ENCODE measurements at places on chromosomes 16 and 17. TPM values are rescaled to one million over a fixed set of nuclear protein-coding genes. Genes with fewer than 3 reads are reported as not detected.

DNA sequence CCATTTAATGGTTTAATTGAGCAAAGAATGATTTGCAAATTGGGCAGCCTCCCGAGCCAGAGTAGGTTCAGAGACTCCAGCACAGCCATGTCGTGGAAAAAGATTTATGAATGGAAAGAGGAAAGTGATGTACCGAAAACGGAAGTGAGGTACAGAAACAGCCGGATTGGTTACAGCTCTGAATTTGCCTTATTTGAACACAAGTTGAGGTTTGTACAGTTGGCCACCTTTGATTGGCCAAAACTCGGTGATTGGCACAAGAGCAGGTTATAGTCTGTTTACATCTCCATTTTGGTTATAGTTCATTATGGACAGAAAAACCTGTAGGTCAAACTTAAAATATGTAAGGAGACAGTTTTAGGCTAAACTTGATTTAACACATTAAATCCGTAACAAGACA lies 44.5 kb downstream of the TENT4B start:
- no peak for DNase-seq

DNA sequence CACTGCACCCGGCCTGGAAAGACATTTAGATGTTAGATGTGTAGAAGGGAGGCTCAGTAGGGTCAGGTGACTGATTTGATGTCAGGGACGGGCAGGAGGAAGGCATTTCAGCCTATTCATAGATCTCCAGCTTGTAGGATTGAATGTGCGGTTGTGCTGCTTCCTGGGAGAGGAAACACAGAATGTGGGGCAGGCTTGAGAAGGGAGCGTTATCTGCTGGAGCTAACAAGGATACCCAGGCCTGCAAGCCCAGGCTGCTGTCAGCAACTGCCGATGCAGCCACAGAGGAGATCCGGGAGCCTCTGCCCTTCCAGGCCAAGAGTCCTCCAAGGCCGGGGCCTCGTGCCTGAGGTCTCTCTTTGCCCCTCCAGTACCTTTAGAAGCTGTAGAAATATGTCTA lies 205.6 kb downstream of the SPECC1 start:
- no peak for DNase-seq

DNA sequence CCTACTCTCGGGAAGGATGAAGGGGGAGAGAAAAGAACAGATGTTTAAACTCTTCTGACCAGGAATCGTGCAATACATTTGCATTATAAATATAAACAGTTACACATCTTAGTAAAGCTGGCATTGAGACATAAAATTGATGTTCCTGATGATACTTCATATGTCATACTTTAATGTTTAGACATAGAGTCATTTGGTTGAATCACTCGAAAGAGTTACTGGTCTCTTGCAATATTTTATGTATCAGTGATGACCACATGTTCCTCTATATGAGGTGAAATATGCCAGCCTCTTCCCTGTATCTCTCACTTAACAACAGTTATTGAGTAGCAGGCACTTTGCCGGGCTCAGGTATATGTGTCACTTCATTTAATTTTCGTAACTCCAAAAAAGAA lies 49.7 kb upstream of the PMFBP1 start:
- no peak for DNase-seq

DNA sequence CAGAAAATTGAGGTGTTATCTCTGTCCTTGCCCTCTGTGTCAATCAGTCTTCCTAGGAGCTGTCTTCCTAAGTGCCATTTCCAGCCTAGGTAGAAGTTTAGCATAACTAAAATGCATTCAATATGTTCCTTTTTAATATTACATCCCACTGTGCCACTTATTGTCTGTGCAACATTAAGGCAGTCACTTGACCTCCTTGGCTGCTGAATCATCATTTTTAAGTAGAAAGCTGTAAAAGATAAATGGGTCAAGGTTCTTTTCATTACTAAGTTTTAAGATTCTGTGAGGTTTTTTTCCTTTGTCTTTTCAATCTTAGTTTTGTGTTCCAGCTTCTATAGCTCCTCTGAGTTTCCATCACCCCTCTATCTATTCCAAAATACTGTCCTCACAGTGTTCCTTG lies 371.9 kb upstream of the SOX9 start:
- DNase-seq, result no peak

GRCh38 chr16:16938980-16939379 lies 531.8 kb downstream of the XYLT1 start:
- no peak for DNase-seq

GRCh38 chr16:24150282-24150681 lies 105.9 kb upstream of the CACNG3 start:
- no peak for DNase-seq

GRCh38 chr17:48151220-48151619 lies 43.7 kb downstream of the SNX11 start:
- DNase-seq, result no peak

DNA sequence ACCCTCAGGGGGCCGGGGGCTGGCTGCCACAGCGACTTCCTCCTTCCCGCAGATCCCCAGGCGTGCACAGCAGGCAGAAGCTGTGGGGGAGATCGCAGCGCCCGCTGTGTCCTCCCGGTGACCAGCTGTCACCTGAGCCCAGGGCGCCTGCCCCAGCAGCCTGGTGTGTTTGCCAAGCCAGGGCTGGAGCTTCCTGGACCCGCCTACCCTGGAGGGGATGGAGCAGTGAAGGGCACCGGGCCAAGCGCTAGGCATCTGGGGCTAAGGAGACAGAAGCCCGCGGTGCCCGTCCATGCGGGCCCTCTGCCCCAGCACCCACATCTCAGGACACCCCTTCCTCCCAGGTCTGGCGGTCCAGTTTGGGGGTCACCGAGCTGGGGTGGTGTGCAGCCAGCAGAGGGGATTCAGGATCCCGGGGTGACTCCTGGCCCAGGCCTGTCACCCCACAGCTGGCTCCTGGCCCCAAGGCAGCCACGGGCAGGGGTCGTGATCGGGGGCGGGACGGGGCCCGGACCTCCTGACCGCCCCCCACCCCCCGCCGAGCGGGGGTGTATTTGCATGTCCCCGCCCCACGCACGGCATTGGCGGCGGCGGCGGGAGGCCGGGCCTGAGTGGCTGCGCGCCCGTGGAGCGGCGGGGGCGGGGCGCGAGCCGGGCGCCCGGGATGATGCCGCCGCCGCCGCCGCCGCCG lies at the start of gene RAB26:
Gene RAB26 (plus strand): TSS at position 645 of the 691 bp plus-strand sequence. CDS start 159 bp downstream, outside the sequence.
- peak; percentile 33 for DNase-seq

- no peak for DNase-seq
Measured at GRCh38 chr17:75535119-75535537, 9.6 kb downstream of the LLGL2 start.

GRCh38 chr17:11122908-11123307 lies 118.1 kb upstream of the SHISA6 start:
- DNase-seq, result no peak

- no peak for DNase-seq
Measured at GRCh38 chr17:49252148-49252695, 21.6 kb upstream of the PHOSPHO1 start.

- peak; percentile 60 for DNase-seq
Measured at GRCh38 chr17:75853433-75853832, 1.7 kb downstream of the WBP2 start.

DNA sequence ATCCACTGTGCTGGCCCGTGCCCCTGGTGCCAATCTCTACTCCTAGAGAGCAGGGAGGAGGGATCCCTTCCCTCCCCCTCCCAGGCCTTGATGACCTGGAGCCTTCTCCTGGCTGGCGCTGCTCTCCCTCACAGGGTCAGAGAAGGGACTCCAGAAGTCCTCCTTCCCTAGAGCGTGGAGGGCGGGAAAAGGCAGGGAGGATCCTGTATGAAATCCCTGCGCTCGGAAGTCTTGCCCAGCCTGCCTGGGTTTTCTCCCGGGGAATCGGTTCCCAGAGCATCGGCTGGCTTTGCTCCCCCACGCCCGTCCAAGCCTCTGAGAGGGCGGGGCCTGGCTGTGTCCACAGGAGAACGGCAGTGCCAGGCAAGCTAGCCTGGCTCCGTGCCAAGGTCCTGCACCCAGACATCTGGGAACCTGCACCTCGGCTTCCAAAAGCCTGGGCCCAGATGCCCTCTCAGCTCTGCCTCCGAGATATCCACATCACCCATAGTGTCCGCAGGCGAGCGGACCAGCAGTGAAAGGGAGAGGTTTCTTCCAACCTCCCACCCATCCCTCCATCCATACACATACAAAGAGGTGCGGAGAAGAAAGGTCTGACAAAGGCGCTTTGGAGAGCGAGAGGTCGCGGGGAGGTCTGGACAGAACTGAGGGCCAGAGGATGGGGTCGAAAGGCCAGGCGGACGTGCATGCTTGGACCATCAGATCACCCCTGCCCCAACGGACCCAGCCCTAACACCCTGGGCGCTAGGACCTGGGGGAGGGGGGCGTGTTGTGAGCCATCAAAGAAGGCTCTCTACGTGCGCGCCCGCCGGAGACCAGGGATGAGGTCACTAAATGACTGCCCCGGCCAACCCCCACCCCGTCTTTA lies 1.1 kb downstream of the MPP2 start:
- DNase-seq, result peak; percentile 45

- DNase-seq, result no peak
Measured at GRCh38 chr17:19379361-19380065, 1.2 kb downstream of the MAPK7 start.

DNA sequence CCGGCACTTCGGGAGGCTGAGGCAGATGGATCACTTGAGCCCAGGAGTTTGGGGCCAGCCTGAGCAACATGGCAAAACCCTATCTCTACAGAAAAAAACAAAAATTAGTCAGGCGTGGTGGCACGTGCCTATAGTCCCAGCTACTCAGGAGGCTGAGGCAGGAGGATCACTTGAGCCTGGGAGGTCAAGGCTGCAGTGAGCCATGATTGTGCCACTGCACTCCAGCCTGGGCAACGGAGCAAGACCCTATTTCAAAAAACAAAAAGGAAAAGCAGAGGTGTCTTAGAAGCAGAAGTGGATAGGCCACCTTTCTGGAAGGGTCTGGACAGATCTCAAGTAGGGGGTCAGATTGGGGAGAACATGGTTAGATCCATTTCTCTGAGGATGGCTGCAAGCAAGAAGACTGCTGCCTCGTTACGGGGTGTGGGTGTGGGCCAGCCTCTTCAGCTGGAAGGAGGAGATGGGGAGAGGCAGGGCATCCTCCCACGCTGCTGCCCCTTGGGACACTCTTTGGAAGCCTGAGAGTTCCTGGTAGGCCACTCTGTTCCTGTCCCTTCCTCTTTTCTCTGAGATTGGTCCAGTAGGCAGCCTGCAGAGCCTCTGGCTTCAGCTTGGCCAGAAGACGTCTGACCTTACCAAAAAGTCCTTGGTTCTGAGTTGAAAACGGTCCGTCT lies 208.0 kb downstream of the MSI2 start:
- DNase-seq, result no peak

DNA sequence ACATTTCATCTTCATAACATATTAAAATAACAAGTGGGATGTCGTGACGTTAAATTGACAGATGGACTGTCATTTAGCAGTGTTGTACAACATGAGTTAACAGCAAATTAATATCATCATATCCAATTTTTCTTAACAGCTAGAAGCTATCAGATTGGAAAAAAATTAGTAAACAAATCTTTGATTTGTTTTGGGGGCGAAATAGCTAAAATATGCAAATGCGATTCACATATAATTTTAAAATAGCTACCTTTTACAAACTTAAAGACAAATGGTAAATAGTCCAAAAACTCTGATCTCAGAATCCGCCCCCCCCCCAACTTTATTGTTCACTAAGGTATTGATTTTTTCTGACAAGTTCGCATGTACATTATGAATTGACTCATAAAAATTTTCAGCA lies 20.3 kb upstream of the NACA2 start:
- no peak for DNase-seq

GRCh38 chr17:66073384-66073783 lies 118.5 kb downstream of the CEP112 start:
- DNase-seq, result no peak

DNA sequence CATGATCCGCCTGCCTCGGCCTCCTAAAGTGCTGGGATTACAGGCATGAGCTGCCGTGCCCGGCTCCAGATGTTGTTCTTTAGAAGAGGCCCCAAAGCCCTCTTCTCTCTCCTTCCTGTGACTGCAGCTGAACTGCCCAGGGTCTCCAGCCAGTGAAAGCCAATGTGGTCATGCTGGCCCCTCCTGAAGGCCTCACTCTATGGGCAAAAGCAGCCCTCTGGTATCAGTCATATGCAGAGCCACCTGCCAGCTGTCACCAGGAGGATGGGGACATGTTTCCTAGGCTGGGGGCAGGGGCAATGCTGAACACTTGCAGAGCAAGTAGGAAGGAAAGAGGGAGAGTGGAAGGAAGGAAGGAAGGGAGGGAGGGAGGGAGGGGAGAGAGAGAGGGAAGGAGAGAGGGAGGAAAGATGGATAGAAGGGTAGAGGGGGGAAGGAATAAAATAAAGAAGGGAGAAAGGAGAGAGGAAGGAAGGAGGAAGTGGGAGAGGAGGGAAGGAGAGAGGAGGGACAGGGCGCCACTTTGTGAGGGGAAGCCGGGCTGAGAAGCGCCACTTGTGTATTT lies 36.0 kb downstream of the SOCS3 start:
- no peak for DNase-seq

DNA sequence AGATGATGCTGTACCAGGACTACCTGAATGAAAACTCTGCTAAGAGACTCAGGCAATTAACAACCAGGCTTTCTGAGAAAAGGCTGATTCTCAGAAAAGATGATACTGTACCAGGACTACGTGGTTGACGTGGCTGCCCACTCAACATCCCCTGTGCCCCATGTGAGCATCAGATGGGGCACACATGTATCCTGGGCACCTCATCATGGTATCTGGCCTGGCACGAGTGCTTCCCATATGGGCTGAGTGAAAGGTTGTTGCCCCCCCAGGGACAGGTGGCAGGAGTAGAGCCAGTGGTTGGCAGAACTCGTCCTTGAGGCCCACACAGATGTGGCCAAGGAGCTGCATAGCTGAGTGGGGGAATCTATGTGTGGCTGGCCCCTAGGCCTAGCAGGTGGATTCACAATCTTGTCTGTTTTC lies 3.5 kb upstream of the CES4A start:
- DNase-seq, result no peak

- DNase-seq, result no peak
Measured at GRCh38 chr17:73516431-73516830, 127.8 kb downstream of the SDK2 start.

- DNase-seq, result no peak
Measured at GRCh38 chr16:80390871-80391489, 149.8 kb upstream of the DYNLRB2 start.

GRCh38 chr17:41446806-41447205 lies 6.0 kb upstream of the KRT38 start:
- peak; percentile 86 for DNase-seq

OR1F1 gene
- total RNA-seq, result not detected

PERCC1 gene
- total RNA-seq, result not detected

SLC6A2 gene
- not detected for total RNA-seq

OTOP3 gene
- total RNA-seq, result not detected

SNAI3 gene
- total RNA-seq, result not detected

TP53TG3C gene
- total RNA-seq, result not detected

HOXB8 gene
- total RNA-seq, result 0.56 TPM

RND2 gene
- total RNA-seq, result 1.1 TPM

SAMD14 gene
- total RNA-seq, result 1.4 TPM

C16orf54 gene
- total RNA-seq, result not detected

CD300E gene
- not detected for total RNA-seq

SKAP1 gene
- total RNA-seq, result not detected

KIF2B gene
- total RNA-seq, result not detected

PNPO gene
- 32.5 TPM for total RNA-seq

TRPV2 gene
- total RNA-seq, result 30.8 TPM

KRT14 gene
- not detected for total RNA-seq

KRT28 gene
- not detected for total RNA-seq

MYH13 gene
- not detected for total RNA-seq

SGCA gene
- not detected for total RNA-seq

SECTM1 gene
- 2.3 TPM for total RNA-seq
